ENCODE measurements at places on chromosomes 12 and 14. TPM values are rescaled to one million over a fixed set of nuclear protein-coding genes. Genes with fewer than 3 reads are reported as not detected.

Gene LRTM2
- total RNA-seq: not detected

Gene TAS2R8
- not detected for total RNA-seq

GRCh38 chr14:59200195-59200594 lies 11.7 kb downstream of the DAAM1 start:
- no peak for DNase-seq

- no peak for DNase-seq
Observed at GRCh38 chr12:86186449-86186848, 69.7 kb downstream of the MGAT4C start.

DNA sequence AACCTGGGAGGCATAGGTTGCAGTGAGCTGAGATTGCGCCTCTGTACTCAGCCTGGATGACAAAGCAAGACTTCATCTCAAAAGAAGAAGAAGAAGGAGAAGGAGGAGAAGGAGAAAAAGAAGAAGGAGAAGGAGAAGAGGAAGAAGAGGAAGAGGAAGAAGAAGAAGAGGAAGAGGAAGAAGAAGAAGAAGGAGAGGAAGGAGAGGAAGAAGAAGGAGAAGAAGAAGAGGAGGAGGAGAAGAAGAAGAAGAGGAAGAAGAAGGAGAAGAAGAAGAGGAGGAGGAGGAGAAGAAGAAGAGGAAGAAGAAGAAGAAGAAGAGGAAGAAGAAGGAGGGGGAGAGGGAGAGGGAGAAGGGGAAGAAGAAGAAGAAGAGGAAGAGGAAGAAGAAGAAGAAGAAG lies 12.9 kb upstream of the KRT8 start:
- DNase-seq: no peak

Measured in HT1080 (cell line).